ENCODE measurements at places on chromosomes 12 and 14. TPM values are rescaled to one million over a fixed set of nuclear protein-coding genes. Genes with fewer than 3 reads are reported as not detected.

DNA sequence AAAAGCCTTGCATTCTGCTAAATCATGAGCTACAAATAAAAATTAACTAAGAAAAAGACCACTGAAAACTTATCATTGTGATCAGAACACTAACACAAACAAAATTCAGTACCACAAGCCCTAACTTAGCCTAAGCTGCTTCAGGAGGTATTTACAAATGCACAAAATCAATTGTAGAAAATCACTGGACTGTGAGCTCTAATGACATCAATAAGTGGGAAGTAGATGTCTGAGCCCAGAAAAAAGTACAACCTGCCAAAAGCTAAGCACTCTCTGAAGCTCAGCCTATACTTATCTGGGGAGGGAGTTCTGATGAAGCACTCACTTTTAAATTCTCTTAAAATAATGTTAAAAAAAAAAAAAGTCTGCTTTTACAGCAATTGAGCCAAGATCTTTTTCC is 92.9 kb downstream of the SLCO1B1 start:
- no peaks in the 10 kb centered on the region for H3K27me3 ChIP-seq
- no peak overlapping the region for H3K4me3 ChIP-seq
- no peaks in the 10 kb centered on the region for H3K36me3 ChIP-seq
- no peaks in the 10 kb centered on the region for H3K4me1 ChIP-seq
- no peak for DNase-seq

DNA sequence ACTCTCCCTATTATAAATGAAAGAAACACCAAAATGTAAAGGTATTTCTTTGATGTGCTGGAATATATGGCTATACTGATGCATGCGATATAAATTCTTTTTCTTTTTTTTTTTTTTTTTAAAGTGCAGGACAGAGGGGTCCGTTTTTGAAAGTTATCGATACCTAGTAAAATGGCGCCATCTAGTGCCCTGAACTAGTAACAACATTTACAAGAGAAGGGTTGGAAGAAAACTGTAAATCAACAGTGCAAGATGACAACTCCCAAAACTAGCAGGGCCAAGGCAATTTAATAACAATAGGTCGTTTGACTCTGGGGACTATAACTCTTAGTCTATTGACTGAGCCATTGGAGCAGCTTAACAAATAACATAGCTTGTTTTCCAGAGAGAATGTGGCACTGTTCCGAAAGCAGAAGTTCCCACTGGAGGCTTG is 137.7 kb downstream of the SPTSSA start:
- no peak overlapping the region for H3K27ac ChIP-seq
- no peaks in the 10 kb centered on the region for H3K36me3 ChIP-seq
- H3K4me3 ChIP-seq: no peak overlapping the region
- H3K4me1 ChIP-seq: peaks cover 4% of the 10 kb centered on the region
- no peak for DNase-seq
- H3K27me3 ChIP-seq: no peaks in the 10 kb centered on the region

- H3K27ac ChIP-seq: no peak overlapping the region
- H3K27me3 ChIP-seq: no peaks in the 10 kb centered on the region
- DNase-seq: no peak
- H3K4me3 ChIP-seq: no peak overlapping the region
- H3K36me3 ChIP-seq: no peaks in the 10 kb centered on the region
Observed at GRCh38 chr12:69701826-69702225, 2.7 kb upstream of the BEST3 start.

- no peak overlapping the region for H3K4me3 ChIP-seq
- no peak for DNase-seq
- no peak overlapping the region for H3K27ac ChIP-seq
- H3K36me3 ChIP-seq: peaks cover 22% of the 10 kb centered on the region
- H3K4me1 ChIP-seq: peaks cover 3% of the 10 kb centered on the region
Observed at GRCh38 chr12:19506497-19506896, 67.2 kb downstream of the AEBP2 start.

DNA sequence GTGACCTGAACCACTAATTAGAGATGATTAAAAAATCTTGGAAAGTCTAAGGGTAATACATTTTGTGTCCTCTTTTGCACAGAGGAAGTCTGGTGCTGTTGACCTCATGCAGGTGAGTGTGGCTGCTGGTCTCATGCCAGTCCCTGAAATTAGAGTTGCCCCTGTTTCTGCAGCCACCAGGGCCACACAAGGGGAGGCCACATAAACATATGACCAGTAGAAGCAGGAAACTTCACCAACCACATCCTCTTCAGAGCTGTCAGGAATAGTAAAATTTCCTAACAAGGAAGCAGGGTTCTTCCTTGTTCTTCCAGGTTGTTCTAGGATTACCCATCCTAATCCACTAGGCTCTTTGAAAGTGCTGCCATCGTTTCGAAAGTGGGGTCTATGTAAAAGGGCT is 28.3 kb downstream of the PSMA6 start:
- no peak for DNase-seq
- H3K27ac ChIP-seq: no peak overlapping the region
- H3K27me3 ChIP-seq: no peaks in the 10 kb centered on the region

DNA sequence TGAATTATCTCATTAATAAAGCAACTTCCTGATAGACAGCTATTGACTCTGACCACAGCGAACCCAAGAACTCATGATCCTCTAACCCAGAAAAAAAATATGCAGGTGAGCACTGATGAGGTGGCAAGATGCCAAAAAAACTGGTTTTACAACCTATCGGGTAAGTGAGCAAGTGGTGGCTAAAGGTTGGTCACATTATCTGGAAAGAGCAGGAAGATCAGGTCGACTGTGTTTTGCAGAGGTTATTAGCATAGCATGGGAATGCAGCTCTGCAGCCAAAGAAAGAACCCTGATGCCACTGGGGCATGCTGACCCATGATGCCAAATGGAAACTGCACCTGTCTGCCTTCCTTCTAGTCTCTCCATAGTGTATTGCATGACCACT is 23.5 kb downstream of the BHLHE41 start:
- H3K27ac ChIP-seq: peak overlapping the region; percentile 26
- no peaks in the 10 kb centered on the region for H3K36me3 ChIP-seq
- peaks cover 7% of the 10 kb centered on the region for H3K4me1 ChIP-seq
- H3K27me3 ChIP-seq: no peaks in the 10 kb centered on the region
- DNase-seq: no peak

- no peak overlapping the region for H3K4me3 ChIP-seq
- DNase-seq: no peak
- H3K27me3 ChIP-seq: no peaks in the 10 kb centered on the region
- H3K4me1 ChIP-seq: peaks cover 23% of the 10 kb centered on the region
Observed at GRCh38 chr12:26803552-26803951, 29.4 kb downstream of the ITPR2 start.

DNA sequence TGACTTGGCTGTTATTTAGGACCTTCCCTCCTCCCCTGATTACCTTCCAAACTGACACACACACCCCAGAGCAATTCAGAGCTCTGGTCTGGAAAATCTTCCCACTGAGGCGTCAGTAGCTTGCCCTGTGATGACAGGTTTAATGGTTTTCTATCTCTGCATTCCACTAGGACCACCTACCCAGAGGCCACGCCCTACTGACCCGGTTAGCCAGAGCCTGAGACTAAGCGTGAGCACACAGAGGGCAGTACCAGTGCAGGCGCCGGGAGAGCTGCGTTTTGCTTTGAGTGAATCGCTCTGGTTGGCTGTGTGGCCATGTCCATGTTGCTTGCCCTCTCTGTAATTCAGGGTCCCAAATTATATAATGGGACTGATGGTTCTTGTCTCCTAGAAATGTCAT is 36.2 kb upstream of the ATP2A2 start:
- no peaks in the 10 kb centered on the region for H3K36me3 ChIP-seq
- no peaks in the 10 kb centered on the region for H3K27me3 ChIP-seq
- no peak overlapping the region for H3K4me3 ChIP-seq
- peaks cover 35% of the 10 kb centered on the region for H3K4me1 ChIP-seq

- DNase-seq: no peak
- H3K27me3 ChIP-seq: no peaks in the 10 kb centered on the region
- peak overlapping the region; percentile 92 for H3K4me3 ChIP-seq
- no peaks in the 10 kb centered on the region for H3K36me3 ChIP-seq
Observed at GRCh38 chr12:1594006-1594260, 448 bp downstream of the FBXL14 start.

GRCh38 chr14:60637479-60638315 is 11.6 kb downstream of the SIX1 start:
- DNase-seq: no peak
- H3K4me3 ChIP-seq: peak overlapping the region; percentile 42
- H3K4me1 ChIP-seq: peaks cover 24% of the 10 kb centered on the region
- no peaks in the 10 kb centered on the region for H3K36me3 ChIP-seq

GRCh38 chr14:78746086-78746595 is 576.0 kb downstream of the NRXN3 start:
- no peaks in the 10 kb centered on the region for H3K36me3 ChIP-seq
- H3K4me1 ChIP-seq: no peaks in the 10 kb centered on the region
- H3K27me3 ChIP-seq: no peaks in the 10 kb centered on the region
- no peak overlapping the region for H3K4me3 ChIP-seq
- H3K27ac ChIP-seq: no peak overlapping the region

GRCh38 chr14:49881350-49882001 is 11.4 kb upstream of the ARF6 start:
- no peaks in the 10 kb centered on the region for H3K36me3 ChIP-seq
- no peak overlapping the region for H3K4me3 ChIP-seq
- H3K27ac ChIP-seq: no peak overlapping the region
- no peak for DNase-seq
- no peaks in the 10 kb centered on the region for H3K27me3 ChIP-seq

DNA sequence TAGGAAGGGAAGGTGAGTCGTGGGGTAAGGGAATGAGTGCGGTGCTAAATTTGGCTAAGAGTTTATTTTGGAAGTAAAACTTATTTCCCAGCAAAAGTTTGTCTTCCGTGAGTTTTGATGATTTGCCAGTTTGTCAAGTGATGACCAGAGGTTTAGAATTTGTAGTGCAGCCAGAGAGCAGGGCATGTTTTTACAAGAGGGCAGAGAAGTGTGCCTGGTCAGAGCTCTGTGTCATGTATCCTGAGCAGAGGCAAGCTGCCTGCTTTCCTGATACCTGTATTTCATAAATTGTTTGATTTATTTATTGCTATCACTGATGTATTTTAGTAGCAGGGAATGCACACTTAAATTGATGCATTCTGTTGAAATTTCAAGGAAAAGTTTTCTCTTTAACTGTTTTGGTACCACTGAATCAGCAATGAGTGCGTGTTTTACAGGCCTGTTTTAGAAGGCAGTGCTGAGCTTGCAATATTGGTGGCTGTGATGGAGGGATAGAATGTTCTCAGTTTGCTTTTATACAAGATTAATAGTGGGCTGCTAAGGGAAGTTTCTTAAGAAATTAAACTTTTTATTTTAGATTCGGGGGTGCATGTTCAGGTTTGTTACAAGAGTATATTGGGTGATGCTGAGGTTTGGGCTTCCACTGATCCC is 19.7 kb upstream of the RD3L start:
- no peaks in the 10 kb centered on the region for H3K27me3 ChIP-seq
- H3K36me3 ChIP-seq: no peaks in the 10 kb centered on the region
- H3K4me3 ChIP-seq: no peak overlapping the region
- no peaks in the 10 kb centered on the region for H3K4me1 ChIP-seq
- no peak for DNase-seq
- no peak overlapping the region for H3K27ac ChIP-seq

GRCh38 chr14:89241934-89242651 is 174.9 kb downstream of the FOXN3 start:
- H3K27ac ChIP-seq: no peak overlapping the region
- H3K36me3 ChIP-seq: no peaks in the 10 kb centered on the region
- no peaks in the 10 kb centered on the region for H3K27me3 ChIP-seq
- H3K4me1 ChIP-seq: peaks cover 19% of the 10 kb centered on the region
- DNase-seq: no peak

DNA sequence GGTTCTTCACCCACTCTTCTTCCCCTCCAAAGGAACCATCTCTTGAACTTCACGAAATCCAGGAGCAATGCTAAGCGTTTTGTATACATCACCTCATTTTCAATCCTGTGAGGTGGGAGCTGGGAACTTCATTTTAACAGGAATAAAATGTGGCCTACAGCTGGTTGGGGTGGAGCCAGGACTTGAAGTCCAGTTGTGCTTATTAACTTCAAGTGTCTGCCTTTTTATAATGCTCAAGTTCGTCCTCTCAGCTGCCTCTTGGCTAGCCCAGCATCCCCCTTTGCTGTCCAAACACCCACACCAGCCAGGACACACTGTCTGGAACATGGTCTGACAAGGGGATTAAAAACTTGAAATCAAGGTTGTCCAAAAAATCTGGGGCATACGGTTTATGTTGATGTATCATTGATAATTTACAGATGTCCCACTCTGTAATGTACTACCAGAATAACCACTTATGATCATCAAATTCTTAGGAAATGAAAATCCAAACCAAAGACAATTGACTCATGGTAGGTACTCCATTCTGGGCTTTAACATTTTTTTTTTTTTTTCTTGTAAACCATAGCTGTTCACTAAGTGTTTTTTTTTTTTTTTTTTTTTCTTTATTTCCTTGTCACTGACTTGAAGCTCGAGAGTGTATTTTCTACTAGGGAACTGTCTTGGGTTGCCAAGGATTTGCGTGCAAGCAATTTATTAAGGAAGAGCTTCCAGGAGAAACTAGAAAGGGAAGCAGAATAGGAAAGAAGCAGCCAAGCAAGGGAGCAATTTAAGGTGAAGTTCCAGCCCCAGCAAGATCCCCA is 252.3 kb downstream of the EFCAB11 start:
- H3K4me3 ChIP-seq: peak overlapping the region; percentile 66
- peaks cover 14% of the 10 kb centered on the region for H3K4me1 ChIP-seq
- DNase-seq: no peak
- peak overlapping the region; percentile 75 for H3K27ac ChIP-seq
- no peaks in the 10 kb centered on the region for H3K27me3 ChIP-seq

- no peak overlapping the region for H3K4me3 ChIP-seq
- no peak for DNase-seq
- H3K27me3 ChIP-seq: no peaks in the 10 kb centered on the region
- peaks cover 5% of the 10 kb centered on the region for H3K4me1 ChIP-seq
Observed at GRCh38 chr14:96217376-96217913, 12.8 kb downstream of the BDKRB2 start.

DNA sequence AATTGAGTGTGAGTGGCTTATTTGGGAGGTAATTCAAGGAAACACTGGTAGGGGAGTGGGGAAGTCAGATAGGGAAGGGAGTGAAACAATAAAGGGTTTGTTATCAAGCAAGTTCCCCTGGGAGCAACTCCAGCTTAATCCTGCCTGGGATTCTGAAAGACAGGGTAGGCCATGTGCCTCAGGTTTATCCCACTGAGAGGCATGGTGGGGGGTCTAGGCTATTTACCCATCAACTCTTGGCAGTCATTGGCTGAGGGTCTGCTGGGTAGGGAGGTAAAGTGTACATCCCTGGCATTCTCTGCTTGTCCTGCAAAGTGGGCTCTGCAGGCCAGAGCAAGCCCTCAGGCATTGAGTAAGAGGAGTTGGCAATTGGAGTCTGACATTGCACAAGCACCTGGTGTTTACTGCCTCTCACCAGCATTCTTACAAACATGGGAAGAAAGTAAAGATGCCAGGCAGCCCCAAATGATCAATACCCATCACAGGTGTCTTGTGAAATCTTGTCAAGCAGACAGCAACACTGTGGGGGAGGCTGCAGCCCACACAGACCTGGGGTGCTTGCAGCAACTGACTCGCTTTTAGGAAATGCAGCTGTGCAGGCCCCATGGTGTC is 169.3 kb downstream of the KTN1 start:
- no peak overlapping the region for H3K4me3 ChIP-seq
- no peaks in the 10 kb centered on the region for H3K36me3 ChIP-seq
- peaks cover 17% of the 10 kb centered on the region for H3K4me1 ChIP-seq
- no peak for DNase-seq
- no peak overlapping the region for H3K27ac ChIP-seq
- no peaks in the 10 kb centered on the region for H3K27me3 ChIP-seq

SLCO1B1 gene
- not detected for total RNA-seq

RNU4-1 gene
- total RNA-seq: 2,881 TPM

GZMB gene
- total RNA-seq: 7.6 TPM

RPS6KL1 gene
- 2.0 TPM for total RNA-seq

RNFT2 gene
- 3.3 TPM for total RNA-seq

GLT1D1 gene
- 5.3 TPM for total RNA-seq

ALX1 gene
- total RNA-seq: not detected

RIN3 gene
- 70.6 TPM for total RNA-seq

KRT6C gene
- total RNA-seq: not detected
